Activated T-helper 1 cell treated with Interleukin-2 at 50 U/mL for 16 hours (primary cell): ENCODE measurements at places on chromosomes 16 and 17.

- DNase-seq, result no peak
Measured at GRCh38 chr16:11681976-11682654, 13.9 kb downstream of the SNN start.

DNA sequence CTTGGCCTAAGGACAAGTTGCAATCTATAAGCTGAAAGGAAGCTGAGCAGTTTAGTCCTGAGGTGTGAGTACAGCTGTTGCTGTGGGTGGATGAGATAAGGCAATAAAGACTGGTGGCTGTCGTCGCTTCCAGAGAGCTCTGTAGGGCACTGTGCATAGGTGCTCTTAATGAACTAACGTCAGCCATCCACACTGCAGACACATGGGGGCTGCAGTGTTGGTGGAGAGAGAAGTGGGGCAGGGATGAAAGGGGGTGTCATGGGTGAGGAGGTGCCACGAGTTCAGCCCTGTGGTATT is 139.9 kb upstream of the IRX3 start:
- DNase-seq, result no peak

- DNase-seq, result no peak
Measured at GRCh38 chr17:27558341-27558740, 72.6 kb upstream of the LGALS9 start.

DNA sequence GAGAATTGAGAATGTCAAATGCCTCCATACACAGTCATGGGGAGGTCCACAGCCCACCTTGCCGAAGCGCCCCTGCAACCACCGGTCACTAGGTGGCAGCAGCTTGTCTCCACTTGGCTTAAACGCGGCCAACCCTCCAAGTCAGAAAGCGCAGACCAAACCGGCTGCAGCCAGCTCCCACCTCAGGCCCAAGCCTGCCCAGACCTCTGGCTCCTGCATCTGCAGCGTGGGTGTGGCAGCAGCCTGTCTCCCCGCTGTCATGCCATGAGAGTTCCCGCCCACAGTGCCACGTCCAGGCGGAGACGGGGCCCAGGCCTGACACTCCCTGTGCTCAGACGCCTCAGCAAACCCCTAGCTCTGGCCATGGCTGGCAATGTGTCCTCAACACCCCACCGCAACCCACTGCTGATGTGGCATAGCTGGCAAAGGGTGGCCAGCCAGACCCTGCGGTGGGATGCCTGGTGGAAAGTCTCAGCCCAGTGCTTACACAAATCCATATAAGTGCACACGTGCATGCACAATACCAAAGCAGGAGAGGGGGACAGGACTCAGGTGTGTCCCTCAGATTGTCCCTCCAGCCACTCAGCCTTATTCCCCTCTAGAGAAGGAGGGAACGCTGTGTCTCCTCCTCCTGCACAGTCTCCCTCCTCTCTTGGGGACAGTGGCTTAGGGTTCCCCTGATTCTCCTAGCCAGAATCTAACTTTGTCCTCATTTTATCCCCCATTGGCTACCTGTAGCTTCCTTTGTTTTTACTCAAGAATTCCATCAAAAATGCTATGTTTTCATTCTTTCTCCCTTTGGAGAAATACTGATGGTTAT is 10.9 kb downstream of the COPZ2 start:
- peak; percentile 42 for DNase-seq

- DNase-seq, result no peak
Measured at GRCh38 chr17:36740157-36740556, 138.8 kb downstream of the MRM1 start.

DNA sequence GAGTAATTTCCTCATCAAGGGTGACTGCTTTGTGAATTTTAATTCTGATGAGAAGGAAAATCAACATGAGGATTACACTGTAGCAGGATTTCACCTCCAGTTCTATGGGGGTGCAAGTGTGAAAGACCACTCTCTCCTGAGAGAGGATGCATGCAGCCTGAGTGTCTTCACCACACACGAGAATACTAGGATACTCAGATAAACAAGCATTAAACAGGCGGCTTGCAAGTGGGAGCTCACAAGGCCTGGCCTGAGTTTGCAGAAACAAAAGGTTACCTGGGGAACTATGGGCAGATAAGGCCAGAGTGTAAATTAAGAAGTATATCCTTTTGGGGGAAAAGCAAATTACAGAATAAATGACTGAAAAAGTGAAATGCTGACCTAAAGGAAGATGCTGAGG is 46.6 kb downstream of the MYH10 start:
- DNase-seq, result no peak

GRCh38 chr17:57498443-57498842 is 242.1 kb downstream of the MSI2 start:
- DNase-seq, result no peak

DNA sequence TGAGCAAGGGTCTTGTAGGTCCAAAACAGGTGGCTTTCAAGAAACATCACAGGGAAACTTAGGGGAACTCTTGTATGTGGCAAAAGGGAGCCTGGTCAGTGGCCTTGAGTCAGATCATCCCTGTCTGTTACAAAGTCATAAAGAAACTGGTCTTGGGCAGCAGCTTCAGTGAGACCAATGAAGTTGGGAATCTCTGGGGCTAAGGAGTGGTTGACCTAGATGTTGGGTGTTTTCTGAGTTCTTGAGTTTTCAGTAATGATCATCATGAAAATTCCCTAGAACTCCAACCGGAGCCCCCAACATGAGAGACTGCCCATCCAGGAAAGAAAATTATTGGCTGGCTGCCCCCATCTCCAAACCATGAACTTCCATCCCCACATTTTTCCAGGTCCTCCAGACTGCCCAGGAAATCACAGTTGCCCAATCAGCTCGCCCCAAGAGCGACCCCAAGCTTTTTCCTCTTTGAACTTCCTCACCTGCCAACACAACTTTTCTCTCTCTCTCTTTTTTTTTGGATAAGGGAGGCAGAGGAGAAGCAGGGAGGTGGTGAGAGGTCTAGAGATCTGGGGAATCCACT is 3.9 kb downstream of the CCR7 start:
- DNase-seq, result no peak

GRCh38 chr17:7215136-7215638 is 4.4 kb downstream of the DLG4 start:
- no peak for DNase-seq

DNA sequence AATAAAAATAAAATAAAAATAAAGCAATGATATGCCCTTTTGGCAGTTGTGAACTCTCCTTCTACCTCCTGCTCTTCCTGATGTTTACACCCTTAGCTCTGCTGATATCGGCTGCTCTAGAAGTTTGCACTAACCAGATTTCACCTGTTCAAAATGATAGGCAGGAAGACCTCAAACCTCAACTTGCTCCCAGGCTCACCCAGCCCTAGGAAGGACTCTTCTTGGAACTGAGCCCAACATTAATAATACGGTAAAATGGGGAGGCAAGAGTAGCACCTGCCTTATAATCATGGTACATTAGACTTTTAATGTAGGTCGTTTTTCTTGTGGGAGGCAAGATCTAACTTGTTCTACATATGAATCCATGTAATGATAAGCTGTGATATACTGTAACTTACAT is 61.2 kb upstream of the MED13 start:
- no peak for DNase-seq

DNA sequence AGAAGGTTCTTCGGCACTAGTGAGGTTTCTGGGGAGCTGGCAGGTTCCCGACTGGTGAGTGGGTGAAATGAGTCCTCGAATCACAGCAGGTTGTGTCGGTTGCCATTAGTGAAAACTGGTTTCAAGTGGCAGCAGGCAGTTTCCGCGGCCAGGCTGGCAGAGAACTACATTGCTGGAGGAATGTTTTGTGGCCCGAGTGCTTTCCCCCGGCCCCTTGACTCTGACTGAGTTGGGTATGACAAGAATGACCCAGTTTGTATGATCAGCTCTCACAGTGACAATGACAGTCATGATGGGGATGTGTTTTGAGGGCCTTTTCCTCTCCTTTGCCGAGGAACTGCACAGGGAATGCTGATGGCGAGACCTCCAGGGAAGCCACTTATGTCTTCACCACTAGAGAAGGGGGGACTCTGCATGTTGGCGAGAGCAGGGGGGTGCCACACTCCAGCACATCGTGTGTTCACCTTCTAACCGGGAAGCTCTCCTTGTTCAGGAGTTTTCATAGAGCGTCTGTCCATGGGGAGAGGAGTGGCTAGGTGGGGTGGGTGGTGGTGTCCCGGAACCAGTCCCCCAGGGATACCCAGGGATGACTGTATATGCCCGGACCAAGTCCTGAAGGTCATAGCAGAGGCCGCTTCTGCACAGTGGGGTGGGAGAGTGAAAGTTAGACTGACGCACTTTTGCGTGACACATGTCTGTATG is 206.0 kb upstream of the CHMP6 start:
- no peak for DNase-seq

- no peak for DNase-seq
Measured at GRCh38 chr17:15262291-15263205, 2.6 kb downstream of the PMP22 start.
